ENCODE measurements at places on chromosomes 3 and 15.

GRCh38 chr15:56602253-56602652 lies 131.1 kb downstream of the ZNF280D start:
- no peak for DNase-seq

GRCh38 chr3:14486460-14486859 lies 53.7 kb downstream of the GRIP2 start:
- no peak for DNase-seq

DNA sequence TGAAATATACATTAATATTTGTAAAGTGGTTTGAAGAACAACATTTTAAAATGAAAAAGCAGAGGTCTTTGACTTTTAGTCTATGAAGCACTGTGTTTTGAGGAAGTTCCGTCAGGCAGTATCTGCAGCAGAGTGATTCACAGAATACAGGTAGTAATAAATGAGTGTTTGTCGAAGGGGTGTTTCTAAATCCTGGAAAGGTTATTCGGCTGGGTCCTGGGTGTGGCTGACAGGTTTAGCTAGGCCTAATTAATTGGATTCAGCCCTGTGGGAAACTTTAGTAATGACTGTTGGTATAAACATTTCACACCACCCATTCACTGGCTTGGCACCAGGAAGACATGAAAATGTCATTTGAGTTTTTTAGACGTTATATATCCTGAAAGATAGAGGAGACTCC lies 51.3 kb downstream of the TIPARP start:
- no peak for DNase-seq

DNA sequence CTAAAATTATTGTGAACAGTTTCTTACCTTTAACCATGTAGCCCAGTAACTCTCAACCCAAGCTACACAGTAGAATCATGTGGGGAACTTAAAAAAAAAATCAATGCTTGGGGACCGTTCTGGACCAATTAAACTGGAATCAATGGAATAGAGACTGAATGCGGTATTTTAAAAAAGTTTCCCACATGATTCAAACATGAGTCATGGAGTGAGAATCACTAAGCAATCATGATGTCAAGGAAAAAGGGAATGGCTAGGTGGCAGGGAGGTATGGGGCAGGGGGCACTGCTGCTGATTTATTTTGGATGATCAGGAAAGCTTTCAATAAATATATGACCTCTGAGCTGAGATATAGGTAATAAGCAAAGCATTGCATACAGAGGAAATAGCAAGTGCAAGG lies 250.5 kb upstream of the RORA start:
- no peak for DNase-seq

- no peak for DNase-seq
These were observed 30.0 kb downstream of the PAQR5 start for GRCh38 chr15:69328739-69329138.

GRCh38 chr3:165466856-165467255 lies 270.7 kb upstream of the SLITRK3 start:
- DNase-seq = no peak

GRCh38 chr3:101903451-101903871 lies 54.1 kb downstream of the NFKBIZ start:
- DNase-seq = no peak

Data from AG09309 (cell line).